Hematopoietic multipotent progenitor cell treated with erythropoietin and hydrocortisone succinate and interleukin-3 and kit ligand, for 8 days (in vitro differentiated cells): ENCODE measurements at places on chromosomes 5 and 9.
A peak's percentile ranks its signal among the peaks of the same experiment; 100 is the strongest.

DNA sequence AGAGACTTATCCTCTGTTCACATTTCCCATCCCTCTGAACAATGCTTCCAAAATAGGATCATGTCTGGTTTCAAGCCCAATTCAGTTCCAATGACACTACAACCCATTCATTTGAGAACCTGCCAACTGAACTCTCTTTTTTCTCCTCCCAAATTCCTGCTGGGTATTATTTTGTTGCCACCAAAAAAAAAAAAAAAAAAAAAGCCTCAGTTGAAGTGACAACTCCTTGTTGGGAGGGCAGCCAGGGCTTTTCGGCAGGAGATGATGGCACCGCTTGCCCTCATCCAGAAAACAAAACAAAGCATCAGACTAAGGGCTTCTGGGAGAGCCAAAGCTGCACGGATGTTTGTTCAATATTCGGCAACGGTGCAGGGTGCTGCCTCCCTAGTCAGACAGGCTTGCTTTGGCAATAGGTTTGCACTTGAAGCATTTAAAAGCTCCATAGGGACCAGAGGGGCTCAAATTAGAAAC, 30.6 kb upstream of the TRIM32 start:
- no peak for DNase-seq

- DNase-seq: peak; percentile 33
These were observed 164.2 kb downstream of the AUH start for GRCh38 chr9:91197232-91198181.

- no peak for DNase-seq
These were observed 183.1 kb upstream of the S1PR3 start for GRCh38 chr9:88808019-88808656.

- DNase-seq: no peak
These were observed 160.9 kb upstream of the SLC30A5 start for GRCh38 chr5:68932830-68933434.

GRCh38 chr9:13264788-13265187, 14.7 kb downstream of the MPDZ start:
- no peak for DNase-seq

DNA sequence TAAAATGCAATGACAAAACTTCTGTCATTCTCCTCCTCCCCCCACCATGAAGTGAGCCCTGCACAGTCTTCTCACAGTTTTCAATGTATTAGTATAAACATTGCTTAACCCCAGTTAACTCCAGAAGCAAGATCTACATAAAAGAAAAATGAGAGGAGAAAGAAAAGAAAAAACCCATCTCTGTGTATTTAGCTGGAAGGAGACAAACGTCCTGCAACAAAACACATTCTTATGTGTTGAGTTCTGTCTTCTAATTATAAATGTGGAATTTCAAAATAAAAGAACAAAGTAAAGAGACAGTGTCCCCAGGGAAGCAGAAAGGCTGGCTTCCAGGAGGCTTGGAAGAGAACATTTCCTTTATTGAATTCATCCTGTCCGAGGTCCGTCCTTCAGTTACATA, 491.9 kb upstream of the TUSC1 start:
- no peak for DNase-seq

DNA sequence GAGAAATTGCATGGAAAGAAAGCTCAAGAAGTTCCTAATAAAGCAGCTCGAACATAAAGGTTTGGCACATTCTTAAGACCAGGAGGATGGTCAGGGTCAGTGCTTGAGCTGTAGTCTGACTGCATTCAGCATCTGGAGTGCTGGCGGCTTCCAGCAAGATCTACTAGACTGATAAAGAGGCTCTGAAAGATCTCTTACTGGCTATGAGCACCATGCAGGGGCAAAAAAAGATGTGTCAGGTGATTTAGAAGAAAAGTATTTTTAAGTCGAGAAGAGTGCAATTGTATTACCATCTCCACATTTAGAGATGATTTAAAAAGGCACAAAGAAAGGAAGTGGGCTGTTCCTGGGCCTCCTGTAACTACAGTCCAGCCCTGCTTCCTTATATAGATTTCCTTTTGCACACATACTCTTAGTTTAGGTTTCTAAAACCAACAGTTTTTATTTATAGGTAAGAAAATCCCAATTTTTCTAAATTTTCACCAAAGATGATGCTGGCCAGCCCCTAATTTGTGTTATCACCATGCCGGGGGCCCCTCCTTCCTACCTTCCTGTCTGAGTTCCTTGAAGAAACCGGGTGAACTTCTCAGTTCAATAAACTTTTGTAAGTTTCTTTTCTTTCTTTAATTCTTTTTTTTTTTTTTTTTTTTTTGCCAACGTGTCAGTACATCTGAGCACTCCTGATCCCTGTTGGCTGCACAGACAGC, 65.9 kb upstream of the PLPP1 start:
- no peak for DNase-seq

DNA sequence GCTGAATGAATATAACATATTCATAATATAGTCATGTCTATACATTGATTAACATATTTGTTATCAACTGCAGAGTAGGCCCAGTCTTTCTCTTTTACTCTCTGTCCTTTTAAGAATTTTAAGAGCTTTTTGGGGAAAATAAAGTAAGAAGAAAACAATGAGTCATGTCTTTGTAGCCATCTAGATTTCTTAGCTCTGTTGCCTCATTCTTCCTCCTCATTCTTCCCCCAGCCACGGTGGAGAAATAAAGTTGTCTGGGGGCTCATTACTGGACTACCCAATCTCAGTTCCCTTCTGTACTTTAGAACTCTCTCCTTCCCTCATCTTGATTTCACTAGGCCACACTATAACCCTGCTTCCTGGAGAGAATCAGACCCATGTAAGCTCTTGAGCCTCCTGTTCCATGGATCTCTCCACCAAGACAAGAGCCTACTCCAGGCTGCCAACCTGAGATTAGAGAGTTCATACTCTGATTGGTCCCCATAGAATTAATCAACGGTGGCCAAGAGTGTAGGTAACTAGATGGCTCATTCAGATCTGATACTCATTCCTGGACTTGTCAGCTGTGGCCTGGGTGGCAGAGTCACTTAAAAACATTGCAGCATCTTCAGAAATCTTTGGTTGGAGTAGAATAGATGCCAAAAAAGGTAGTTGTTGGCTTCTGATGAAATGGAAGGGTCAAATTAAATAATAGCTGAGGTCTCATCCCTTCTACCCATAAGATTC, 44.2 kb downstream of the ITGA1 start:
- no peak for DNase-seq

GRCh38 chr5:57822651-57823050, 340.0 kb upstream of the ACTBL2 start:
- no peak for DNase-seq

DNA sequence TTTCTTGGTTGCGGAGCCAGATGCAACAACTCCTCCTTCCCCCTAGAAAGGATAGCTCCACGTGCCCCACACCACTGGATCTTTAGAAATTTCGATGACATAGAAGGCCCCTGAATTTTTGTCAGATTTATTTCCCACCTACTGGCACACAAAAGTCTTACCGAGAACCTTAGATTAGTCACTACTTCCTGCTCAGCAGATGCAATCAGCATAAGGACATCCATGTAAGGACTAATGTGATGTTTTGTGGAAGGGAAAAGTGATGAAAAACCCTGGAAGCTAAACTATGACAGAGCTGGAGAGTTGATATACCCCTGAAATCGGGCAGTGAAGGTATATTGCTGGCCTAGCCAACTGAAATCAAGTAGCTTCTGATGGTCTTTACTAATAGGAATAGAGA, 125.5 kb upstream of the NFIL3 start:
- DNase-seq: no peak

DNA sequence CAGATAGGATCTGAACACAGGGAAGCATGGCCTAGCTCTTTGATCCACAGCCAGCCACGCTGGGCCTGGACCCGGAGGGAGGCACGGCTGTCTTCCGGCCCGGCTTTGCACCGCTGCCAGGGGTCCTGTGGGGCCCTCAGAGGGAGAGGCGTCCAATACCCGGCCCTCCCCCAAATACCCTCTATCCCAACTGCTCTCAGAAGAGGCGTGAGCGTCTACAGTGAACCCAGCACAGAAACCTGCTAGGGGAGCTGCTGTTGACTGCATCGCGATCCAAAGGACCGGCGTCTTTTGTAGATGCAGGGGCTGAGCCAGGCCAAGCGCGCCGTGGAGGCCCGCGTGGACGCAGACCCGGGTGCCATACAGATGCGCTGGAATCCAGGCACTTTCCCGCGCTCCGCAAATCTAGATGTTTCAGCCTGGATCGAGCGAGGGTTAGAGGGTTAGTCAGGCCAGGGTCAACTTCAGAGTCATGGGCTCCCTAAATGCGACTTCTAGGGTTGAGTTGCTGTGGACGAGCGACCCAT, 1.1 kb upstream of the TCF7 start:
- DNase-seq: no peak

- no peak for DNase-seq
These were observed 52.1 kb upstream of the NFIB start for GRCh38 chr9:14366076-14366475.

DNA sequence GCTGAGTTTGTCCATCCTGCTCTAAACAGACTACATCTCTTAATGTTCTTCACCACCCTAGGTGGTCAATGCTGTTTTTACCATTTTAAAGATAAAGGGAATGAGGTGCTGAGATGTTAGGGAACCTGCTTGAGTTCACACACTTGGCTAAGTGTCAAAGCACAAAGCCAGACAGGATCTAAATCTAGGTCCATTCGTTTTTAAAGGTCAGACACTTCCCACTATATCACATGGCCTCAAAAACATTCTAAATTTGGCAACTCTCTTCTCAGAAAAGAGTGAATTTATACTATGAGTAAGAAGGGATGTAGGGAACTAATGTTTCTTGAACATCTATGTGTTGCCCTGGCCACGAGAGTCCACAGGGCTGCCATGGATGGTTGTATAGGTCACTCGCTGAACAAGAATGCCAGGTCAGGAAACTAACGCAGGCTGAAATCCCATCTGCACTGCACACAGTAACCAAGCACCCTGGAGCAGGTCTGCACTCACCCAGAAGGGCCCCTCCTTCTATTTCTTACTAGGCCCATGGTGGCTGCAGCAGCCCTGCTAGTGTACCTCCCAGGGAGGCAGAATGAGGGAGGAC, 213.0 kb downstream of the SPOCK1 start:
- no peak for DNase-seq

DNA sequence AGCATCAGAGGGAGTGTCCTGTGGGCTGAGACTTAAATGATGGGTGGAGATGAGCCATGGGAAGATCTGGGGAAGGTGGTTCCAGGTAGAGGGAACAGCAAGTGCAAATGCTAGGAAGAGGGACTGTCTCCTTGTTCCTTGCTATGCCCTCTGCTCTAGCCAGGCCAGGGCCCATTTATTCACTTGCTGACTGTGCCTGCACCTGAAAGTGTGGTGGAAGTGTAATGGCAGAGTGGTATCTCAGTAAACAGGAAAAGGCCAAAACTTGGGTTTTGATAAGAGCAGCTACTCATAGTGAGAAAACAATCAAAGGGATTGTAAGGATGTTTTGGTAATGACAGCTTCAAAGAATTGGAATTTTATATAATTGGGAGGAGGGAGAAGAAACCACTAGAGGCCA, 32.4 kb downstream of the TLE4 start:
- no peak for DNase-seq

GRCh38 chr9:82645600-82645999, 417.3 kb downstream of the RASEF start:
- DNase-seq: no peak

- DNase-seq: peak; percentile 42
These were observed 15.4 kb downstream of the IL9 start for GRCh38 chr5:135880278-135880677.

DNA sequence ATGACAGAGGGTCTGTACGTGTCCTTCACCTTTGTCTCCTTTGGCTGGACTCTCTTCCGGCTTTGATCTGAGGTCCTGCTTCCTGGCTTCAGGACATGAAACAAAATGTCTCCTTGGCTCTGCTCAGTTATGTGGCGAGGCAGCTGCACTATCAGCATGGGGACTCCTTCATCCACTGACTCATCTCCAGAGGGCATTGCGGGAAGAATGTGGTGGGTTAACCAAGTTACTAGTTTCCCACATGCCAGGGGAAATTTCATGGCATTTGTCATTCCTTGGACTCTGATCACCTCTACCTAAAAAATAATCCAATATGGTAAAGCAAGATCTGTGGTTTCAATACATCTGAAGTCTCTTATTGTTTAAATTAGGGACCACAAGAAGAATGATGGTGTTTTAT, 259.7 kb downstream of the MED10 start:
- no peak for DNase-seq

DNA sequence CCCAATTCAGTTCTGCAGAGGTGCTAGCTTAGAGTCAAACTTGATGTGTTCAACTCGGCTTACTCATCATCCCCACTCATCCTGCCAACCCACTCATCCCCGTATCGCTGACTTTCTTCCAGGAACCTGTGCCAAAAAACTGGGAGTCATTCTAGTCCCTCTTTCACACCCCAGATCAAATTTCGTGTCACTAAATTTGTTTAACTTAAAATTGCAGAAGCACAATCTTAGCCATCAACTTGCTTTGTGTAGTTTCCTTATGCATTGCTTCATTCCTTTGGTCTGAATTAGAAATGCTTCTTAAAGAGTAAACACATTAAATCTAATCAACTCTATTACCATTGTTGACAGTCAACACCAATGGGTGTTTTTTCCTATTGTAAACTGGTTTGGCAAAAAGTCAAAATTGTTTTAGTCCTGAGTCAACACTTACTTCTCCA, 162.4 kb downstream of the TTC39B start:
- DNase-seq: no peak

DNA sequence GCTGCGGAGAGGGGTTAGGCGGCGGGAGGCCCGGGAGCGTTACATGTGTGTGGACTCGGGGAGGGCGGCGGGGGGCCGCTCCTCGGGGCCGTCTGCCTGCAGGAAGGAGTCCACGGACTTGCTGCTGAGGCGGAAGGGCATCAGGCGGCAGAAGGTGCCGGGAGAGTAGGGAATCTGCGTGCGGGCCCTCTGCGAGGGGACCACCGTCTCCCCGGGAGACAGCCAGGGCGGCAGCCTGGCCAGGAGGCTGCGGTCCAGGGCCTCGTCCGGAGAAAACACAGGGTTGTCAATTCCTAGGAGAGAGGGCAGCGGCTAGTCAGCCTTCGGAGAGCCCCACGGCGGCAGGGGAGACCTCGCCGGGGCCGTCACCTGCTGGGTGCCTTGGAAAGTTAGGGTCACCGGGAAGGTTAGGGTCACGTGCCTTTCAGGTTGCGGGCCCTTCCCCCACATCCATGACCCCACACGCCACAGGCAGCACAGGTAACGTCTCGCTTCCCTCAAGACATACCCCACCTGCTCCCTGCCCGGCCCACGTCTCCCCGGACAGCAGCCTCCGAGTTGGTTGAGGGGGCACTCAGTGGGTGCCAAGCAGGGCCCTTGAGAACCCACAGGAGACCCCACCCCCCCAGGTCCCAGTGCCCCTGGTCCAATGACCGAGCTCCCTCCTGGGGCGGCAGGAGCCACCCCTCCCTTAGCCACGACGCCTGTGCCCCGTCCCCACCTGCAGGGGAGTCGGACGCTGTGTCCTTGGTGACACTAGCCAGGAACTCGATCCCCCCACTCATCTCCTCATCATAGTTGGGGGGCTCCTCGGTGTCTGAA, 32.1 kb downstream of the EXOC3 start:
- DNase-seq: no peak
